ENCODE measurements at places on chromosomes 2 and 18. TPM values are rescaled to one million over a fixed set of nuclear protein-coding genes. Genes with fewer than 3 reads are reported as not detected.

Gene SKOR2
- not detected for total RNA-seq

DNA sequence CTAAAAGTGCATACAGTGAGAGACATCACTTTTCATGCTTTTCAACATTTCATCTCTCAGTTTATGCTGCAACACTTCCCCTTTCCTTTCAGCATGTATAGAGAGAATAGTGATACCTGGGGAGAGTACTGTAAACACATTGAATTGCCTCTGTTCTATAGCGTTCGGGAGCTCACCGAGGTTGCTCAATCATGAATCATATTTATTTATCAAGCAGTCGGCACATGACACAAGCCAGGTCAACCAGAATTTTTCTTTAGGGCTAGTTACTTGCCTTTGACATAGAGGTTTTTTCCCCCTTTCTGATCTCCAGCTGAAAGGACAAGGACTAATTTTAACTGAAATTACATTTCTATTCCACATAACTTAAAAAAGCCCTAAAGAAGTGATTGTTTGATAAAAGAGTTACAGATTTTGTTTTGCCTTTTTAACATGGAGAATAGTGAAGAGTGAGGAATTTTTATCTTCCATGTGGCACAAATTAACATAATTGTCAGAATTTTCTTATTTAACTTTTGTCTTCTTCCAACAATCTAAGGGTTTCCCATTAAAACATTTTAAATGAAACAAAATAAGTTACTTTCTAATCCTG is 690.9 kb upstream of the TMEFF2 start:
- DNase-seq: no peak

DNA sequence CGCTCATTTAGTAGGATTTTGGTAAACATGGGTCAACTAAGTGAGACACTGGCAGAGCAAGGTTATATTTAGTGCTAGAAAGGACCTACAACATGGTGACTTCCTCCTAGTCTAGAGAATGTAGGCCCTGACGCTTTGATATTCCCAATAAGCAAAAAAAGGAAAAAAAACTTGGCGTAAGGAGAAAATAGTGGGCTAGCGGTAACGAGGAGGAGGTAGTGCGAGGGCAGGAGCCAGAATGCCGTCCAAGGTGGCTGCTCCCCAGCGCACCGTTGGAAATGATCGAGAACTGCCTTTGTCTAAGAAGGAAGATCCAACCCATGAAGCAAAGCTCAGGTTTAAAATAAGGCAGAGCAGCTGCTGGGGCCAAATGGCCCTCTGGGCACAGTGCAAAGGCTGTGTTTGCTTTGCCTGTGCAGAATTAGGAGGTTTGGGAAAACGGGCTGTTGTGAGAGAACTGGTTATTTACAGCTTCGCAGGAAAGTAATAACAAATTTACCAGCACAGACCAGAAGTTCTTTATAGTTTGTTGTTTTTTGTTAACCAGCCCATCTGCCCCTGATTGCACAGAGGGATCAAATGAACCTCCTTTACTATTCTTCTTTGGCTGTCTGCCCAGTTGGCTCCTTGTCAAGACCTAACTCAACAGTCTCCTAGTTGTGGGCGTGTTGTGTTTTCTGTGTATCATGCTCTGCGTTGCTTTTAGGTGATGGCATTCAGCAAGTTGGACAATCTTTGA is 86.6 kb downstream of the ITGB1BP1 start:
- DNase-seq: peak; percentile 94

DNA sequence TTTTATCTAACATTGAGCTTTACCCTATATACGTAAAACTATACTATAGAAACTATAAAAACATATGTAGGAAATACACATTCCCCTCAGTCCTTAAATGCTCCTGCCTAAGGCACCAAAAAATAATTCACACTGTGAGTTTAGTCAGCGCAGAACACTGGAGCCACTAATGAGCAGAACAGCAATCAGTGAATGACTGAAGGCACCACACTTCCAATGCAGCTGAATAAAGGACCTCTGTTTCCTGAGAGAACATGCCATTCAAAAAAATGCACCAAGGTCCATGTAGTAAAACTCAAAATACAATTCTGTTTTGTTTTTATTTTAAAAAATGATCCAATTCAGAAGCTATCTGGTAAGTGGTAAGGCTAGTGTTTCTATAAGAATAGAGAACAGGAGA is 1280.6 kb upstream of the NRXN1 start:
- no peak for DNase-seq

GRCh38 chr18:8811115-8811514 is 105.8 kb downstream of the MTCL1 start:
- DNase-seq: no peak

Gene BMP10
- total RNA-seq: 0.43 TPM

Gene IL1R2
- 17.9 TPM for total RNA-seq

Gene BOD1L2
- total RNA-seq: not detected

DNA sequence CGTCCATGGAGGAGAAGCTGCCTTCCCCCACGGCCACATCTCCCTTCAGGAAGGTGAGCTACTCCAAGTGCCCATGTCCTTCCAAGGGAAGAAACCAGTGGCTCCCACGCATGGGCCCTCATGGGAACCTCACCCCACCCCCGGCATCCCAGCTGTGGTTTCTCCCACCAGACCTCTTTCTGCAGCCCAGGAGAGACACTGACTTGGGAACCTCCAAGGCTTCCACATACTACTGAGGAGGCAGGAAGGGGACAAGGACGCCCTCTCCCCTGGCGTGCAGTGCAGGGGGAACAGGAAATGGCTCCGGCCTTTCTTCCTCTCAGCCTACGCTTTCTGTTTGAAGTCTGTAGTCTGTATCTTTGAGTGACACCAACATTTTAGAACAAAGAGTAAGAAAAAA is 104.5 kb upstream of the EPC2 start:
- no peak for DNase-seq
